ENCODE measurements at places on chromosomes 12 and 14. TPM values are rescaled to one million over a fixed set of nuclear protein-coding genes. Genes with fewer than 3 reads are reported as not detected.
A peak's percentile ranks its signal among the peaks of the same experiment; 100 is the strongest.

DNA sequence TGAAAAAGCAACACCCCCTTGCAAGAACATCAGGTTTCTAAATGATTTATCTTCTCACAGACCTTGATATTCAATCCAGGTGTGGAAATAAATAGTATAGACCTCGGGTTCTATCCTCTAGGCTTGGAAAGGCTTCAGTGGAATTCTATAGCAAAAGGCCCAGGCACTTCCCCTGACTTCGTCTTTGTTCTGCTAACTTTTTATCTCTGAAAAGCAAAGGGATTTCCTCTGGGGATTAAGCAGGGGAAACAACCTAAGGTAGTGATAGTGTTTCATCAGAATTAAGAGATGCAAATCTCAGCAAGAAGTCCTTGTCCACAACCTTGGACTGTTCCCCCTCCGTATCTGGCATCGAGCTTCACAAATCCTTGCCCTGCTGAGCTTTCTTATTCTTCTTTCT, 59.5 kb upstream of the DUSP6 start:
- no peak overlapping the region for H3K4me3 ChIP-seq
- no peak overlapping the region for H3K27ac ChIP-seq

GRCh38 chr12:57386187-57386720, 44.6 kb downstream of the R3HDM2 start:
- H3K27ac ChIP-seq = no peak overlapping the region
- no peak for DNase-seq
- no peaks in the 10 kb centered on the region for H3K4me1 ChIP-seq
- H3K27me3 ChIP-seq = no peaks in the 10 kb centered on the region

GRCh38 chr14:95475540-95476240, 40.8 kb downstream of the SYNE3 start:
- no peak for DNase-seq
- peaks cover 12% of the 10 kb centered on the region for H3K4me1 ChIP-seq
- no peaks in the 10 kb centered on the region for H3K27me3 ChIP-seq

DNA sequence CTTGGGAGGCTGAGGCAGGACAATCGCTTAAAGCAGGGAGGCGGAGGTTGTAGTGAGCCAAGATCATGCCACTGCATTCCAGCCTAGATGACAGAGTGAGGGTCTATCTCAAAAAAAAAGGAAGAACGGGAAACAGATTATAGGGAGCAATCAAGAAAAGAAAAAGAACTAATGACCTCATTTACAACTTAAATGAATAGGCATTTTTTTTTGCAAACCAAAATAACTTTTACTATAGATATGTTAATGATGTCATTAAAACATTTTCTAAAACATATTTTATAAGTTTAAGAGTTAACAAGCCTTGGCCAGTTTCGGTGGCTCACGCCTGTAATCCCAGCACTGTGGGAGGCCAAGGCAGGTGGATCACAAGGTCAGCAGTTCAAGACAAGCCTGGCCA, 6.8 kb upstream of the RESF1 start:
- peaks cover 17% of the 10 kb centered on the region for H3K4me1 ChIP-seq
- no peak overlapping the region for H3K27ac ChIP-seq
- no peak for DNase-seq
- no peak overlapping the region for H3K4me3 ChIP-seq
- no peaks in the 10 kb centered on the region for H3K36me3 ChIP-seq

GRCh38 chr12:96906849-96907670, at the start of gene NEDD1:
Gene NEDD1 (plus strand): TSS chr12:96907257. CDS start chr12:96909760, 2,503 bp downstream.
- H3K4me1 ChIP-seq = no peaks in the 10 kb centered on the region
- peak within 1 kb of the TSS; percentile 84 for H3K4me3 ChIP-seq
- DNase-seq = peak; percentile 70

DNA sequence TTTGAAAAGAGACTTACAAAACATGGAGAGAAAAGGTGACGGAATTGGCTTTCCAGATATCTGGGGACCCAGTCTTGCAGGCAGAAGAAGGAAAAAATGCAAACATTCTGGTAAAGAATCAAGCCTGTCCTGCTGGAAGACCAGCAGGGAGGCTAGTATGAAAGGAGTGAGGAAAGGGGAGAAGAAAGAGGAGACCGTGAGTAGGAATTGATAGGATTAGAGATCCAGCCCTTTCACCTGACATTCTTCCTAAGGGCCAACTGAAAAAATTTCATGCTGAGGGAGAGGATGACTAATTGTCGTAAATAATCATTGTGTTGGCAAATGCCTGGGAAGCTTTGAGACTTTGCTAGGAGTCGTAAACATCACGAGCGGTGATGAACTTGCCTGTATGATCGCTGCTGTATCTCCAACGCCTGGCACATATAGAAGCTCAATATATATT, 12.1 kb downstream of the BHLHE41 start:
- no peak overlapping the region for H3K27ac ChIP-seq
- no peak for DNase-seq
- H3K36me3 ChIP-seq = no peaks in the 10 kb centered on the region
- peaks cover 5% of the 10 kb centered on the region for H3K4me1 ChIP-seq

DNA sequence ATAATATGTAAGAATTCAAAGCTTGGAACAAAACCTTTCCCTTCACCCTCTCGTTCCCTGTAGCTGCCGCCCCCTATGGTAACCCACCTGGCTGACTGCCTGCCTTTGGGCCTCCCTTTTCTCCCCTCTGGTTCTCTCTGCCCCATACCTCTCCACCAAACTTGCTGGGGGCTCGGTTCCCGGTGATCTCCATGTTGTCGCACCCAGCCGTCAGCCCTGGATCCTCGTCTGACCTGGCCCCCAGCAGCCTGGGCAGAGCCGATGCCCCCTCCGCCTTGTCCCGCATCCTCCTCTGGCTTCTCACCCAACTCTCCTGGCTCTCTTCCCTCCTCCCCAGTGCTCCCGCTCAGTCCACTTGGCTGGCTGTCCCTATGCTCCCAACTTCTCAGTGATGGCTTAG, 4.5 kb downstream of the CYP46A1 start:
- no peak overlapping the region for H3K4me3 ChIP-seq
- H3K4me1 ChIP-seq = no peaks in the 10 kb centered on the region
- no peak overlapping the region for H3K27ac ChIP-seq
- peaks cover 4% of the 10 kb centered on the region for H3K27me3 ChIP-seq
- peaks cover 2% of the 10 kb centered on the region for H3K36me3 ChIP-seq

GRCh38 chr14:79369359-79370332, 841.7 kb downstream of the DIO2 start:
- H3K4me1 ChIP-seq = no peaks in the 10 kb centered on the region
- H3K36me3 ChIP-seq = no peaks in the 10 kb centered on the region
- no peak overlapping the region for H3K4me3 ChIP-seq
- no peaks in the 10 kb centered on the region for H3K27me3 ChIP-seq

- H3K27ac ChIP-seq = no peak overlapping the region
- no peak for DNase-seq
Observed at GRCh38 chr12:16245209-16245608, 32.3 kb downstream of the SLC15A5 start.

DNA sequence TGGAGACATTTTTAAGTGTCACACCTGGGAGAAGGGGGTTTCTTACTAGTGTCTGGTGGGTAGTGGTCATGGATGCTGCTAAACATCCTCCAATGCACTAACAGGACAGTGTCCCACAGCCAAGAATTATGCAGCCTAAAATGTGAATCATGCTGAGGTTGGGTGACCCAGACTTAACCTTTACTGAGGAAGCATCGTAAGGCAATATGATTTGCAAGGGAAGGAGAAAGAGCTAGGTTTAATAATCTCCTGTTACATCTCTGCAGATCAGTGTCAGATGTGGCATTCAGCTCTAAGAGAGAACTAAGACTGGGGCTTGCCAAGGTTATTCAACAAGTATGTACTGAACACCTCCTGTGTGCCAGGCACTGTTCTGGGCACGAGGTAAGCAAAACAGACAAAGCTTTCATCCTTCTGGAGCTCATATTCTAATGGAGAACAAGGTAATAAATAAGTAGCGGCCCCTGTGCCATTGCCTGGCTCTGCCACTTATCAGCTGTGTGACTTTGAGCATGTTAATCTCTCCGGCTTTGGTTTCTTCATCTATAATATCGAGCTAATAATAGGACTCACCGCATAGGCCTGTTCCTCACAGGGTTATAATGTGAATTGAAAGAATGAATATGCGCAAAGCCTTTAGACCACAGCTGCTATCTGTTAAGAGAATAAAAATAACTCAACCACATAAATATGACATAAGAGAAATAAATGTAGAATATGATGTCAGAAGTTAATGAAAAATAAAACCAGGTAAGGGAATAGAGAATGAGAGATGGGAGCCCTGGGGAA, 13.5 kb upstream of the GOLGA5 start:
- H3K36me3 ChIP-seq = no peaks in the 10 kb centered on the region
- no peak overlapping the region for H3K27ac ChIP-seq
- H3K4me3 ChIP-seq = no peak overlapping the region
- H3K4me1 ChIP-seq = no peaks in the 10 kb centered on the region
- H3K27me3 ChIP-seq = no peaks in the 10 kb centered on the region
- no peak for DNase-seq

GRCh38 chr14:69101331-69101826, 51.5 kb downstream of the DCAF5 start:
- DNase-seq = no peak
- no peak overlapping the region for H3K27ac ChIP-seq
- H3K36me3 ChIP-seq = peaks cover 3% of the 10 kb centered on the region
- H3K27me3 ChIP-seq = no peaks in the 10 kb centered on the region
- no peaks in the 10 kb centered on the region for H3K4me1 ChIP-seq

GRCh38 chr12:117908411-117908810, 60.4 kb downstream of the KSR2 start:
- no peaks in the 10 kb centered on the region for H3K27me3 ChIP-seq
- H3K36me3 ChIP-seq = no peaks in the 10 kb centered on the region
- no peak overlapping the region for H3K27ac ChIP-seq
- H3K4me1 ChIP-seq = no peaks in the 10 kb centered on the region
- no peak overlapping the region for H3K4me3 ChIP-seq

GRCh38 chr14:102930753-102931579, 8.5 kb downstream of the AMN start:
- no peak for DNase-seq
- H3K4me3 ChIP-seq = no peak overlapping the region

DNA sequence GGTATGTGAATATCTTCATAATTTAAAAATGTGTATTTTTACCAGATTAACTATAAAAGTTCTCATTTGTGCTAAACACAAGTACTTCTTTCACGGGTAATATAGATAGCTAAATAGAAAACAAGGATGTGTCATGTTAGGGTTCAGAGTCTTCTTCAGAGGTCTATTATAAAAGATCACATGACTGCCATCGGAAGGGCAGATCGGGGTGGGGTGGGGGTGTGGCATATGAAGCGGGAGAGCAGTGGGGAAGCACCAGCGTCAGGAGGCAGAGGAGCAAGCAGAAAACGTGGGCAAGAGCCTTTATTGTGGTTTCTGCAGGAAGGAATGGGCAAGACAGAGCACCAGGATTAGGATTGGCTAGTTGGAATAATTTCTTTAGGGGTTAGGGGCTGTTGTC, 63.7 kb upstream of the DNM1L start:
- H3K4me1 ChIP-seq = no peaks in the 10 kb centered on the region
- no peaks in the 10 kb centered on the region for H3K27me3 ChIP-seq
- no peaks in the 10 kb centered on the region for H3K36me3 ChIP-seq
- no peak overlapping the region for H3K4me3 ChIP-seq
- no peak overlapping the region for H3K27ac ChIP-seq

DNA sequence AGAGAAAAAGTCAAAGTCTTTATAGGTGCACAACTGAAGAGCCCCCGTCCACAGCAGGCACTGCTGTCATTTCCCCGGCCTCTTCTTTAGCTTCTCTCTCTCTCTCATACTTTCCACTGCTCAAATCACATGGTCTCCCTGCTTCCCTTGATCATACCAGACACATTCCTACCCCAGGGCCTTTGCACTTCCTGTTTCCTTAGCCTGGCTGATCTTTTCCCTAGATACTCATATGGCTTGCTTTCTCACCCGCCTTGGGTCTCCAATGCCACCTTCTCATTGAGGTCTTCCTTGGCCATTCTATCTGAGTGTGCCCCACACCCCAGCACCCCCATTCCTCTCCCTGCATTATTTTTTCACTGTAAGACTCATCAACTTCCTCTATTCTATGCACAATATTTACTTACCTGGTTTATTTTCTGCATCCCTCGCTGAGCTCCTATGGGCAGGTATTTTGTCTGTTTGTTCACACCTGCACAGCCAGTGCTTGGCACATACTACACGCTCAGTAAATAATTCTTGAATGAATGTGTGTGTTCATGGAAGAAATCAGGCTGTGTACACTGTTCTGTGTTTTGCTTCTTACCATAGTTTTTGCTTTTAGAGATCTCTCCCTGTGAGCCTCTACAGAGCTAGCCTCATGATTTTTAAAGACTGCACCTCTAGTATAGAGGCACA, 31.9 kb downstream of the SERPINA1 start:
- H3K4me3 ChIP-seq = no peak overlapping the region
- H3K4me1 ChIP-seq = no peaks in the 10 kb centered on the region
- no peak overlapping the region for H3K27ac ChIP-seq
- H3K36me3 ChIP-seq = no peaks in the 10 kb centered on the region
- DNase-seq = no peak

Gene PLA2G1B
- polyA plus RNA-seq = not detected

Gene MSI1
- polyA plus RNA-seq = not detected

Gene TGM1
- not detected for polyA plus RNA-seq

Gene NANOG
- polyA plus RNA-seq = not detected

Gene WASHC3
- 87.9 TPM for polyA plus RNA-seq

Gene SYNJ2BP
- polyA plus RNA-seq = 18.5 TPM

Gene RASAL1
- polyA plus RNA-seq = 2.1 TPM

Gene PLD4
- polyA plus RNA-seq = not detected

Gene CLEC4D
- polyA plus RNA-seq = not detected
